ENCODE measurements at places on chromosomes 12 and 14. TPM values are rescaled to one million over a fixed set of nuclear protein-coding genes. Genes with fewer than 3 reads are reported as not detected.

Gene ETNK1
- 106 TPM for total RNA-seq

Gene KLRG1
- total RNA-seq: 3.9 TPM

Gene MAGOHB
- total RNA-seq: 16.0 TPM

Gene ZNF385A
- total RNA-seq: 5.3 TPM

Gene KRT75
- not detected for total RNA-seq

Gene IGF1
- total RNA-seq: not detected

Gene ATF1
- 45.4 TPM for total RNA-seq

Gene ATG14
- total RNA-seq: 17.0 TPM

Gene PARPBP
- 6.6 TPM for total RNA-seq

Gene BRI3BP
- total RNA-seq: 15.0 TPM

Gene DNAH10
- 0.66 TPM for total RNA-seq

Gene GATC
- total RNA-seq: 26.4 TPM

Gene DEPDC4
- 0.36 TPM for total RNA-seq

Gene EML5
- total RNA-seq: 6.5 TPM

Gene EPYC
- total RNA-seq: not detected

Gene SLC5A8
- not detected for total RNA-seq

Gene USP30
- total RNA-seq: 32.5 TPM

Gene CIROP
- total RNA-seq: not detected

Gene IRAK3
- 3.9 TPM for total RNA-seq

Gene CDK17
- total RNA-seq: 96.3 TPM
